ENCODE measurements at places on chromosomes 13 and 19.

DNA sequence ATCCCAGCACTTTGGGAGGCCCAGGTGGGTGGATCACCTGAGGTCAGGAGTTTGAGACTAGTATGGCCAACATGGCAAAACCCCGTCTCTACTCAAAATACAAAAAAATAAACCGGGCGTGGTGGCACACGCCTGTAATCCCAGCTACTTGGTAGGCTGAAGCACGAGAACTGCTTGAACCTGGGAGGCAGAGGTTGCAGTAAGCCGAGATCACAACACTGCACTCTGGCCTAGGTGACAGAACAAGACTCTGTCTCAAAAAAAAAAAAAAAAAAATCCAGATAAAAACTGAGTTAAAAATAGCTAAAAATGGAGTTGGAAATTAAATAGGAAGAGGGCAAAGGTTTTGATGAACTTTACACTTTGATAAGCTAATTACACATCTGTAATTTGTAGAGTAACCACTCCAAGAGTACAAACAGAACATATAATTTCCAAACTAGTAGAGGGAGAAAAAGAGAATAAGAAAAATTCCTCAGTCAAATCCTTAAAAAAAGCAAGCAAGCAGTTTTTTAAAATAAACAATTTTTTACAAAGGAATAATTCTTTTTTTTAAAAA lies 10.3 kb downstream of the TGDS start:
- no peaks in the 10 kb centered on the region for H3K4me1 ChIP-seq
- peaks cover 57% of the 10 kb centered on the region for H3K36me3 ChIP-seq
- DNase-seq: no peak
- H3K4me3 ChIP-seq: no peak overlapping the region
- H3K27me3 ChIP-seq: no peaks in the 10 kb centered on the region

DNA sequence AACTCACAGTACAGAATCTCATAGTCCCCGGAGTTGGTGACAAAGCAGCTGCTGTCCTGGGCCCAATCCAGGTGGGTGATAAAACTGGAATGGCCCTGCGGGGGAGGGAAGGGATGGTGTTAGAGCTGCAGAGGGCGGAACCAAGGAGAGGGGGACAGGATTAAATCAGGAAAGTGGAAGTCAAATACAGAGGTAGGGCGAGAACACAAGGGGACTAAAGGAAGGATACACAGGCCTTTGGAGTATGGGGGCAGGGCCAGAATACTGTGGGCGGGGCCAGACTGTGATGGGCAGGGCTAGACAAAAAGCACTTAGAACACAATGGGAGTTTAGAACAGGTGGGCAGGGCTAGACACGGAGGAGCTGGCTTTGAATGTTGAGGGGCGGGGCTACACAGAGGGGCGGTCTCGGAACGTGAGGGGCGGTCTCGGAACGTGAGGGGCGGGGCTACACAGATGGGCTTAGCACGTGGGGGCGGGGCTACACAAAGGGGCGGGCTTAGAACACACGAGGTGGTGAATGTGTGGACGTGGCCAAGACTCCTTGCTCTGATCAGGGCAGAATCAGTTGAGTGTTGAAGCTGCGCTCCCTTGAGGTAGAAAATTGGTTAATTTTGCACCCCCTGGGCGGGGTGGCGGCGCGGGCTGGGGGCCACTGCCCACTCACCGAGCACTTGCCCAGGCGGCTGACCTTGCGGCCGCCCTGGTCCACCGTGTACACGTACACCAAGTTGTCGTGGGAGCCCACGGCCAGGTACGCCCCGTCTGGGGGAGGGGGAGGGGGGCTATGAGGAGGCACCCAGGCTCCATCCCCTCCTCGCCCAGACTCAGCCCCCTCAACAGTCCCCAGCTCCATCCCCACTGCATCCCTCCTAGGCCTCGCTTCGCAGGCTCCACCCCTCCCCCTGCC lies 14.0 kb upstream of the GPR4 start:
- H3K27ac ChIP-seq: peak overlapping the region; percentile 63
- peaks cover 19% of the 10 kb centered on the region for H3K4me1 ChIP-seq
- H3K36me3 ChIP-seq: peaks cover 63% of the 10 kb centered on the region
- H3K27me3 ChIP-seq: no peaks in the 10 kb centered on the region
- peak overlapping the region; percentile 17 for H3K4me3 ChIP-seq

DNA sequence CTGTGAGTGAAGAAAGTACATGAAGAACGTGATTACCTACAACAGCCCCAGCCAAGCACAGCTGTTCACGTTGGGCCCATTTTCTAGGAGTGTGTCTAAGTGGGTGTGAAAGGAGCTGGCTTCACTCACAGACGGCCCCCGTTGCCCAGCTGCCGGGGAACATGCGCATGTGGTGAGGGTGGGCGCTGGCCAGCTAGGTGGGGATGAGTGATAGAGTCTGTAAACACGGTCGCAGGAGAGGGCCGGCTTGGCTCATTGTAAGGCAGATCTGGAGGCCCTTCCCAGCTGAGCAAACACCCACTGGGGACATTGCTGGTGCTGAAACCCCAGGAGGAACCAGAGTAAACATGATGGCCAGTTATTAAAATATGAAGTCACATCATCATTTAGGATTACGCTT lies 160.5 kb downstream of the TEX29 start:
- no peaks in the 10 kb centered on the region for H3K36me3 ChIP-seq
- H3K27me3 ChIP-seq: peaks cover 68% of the 10 kb centered on the region

- H3K4me1 ChIP-seq: no peaks in the 10 kb centered on the region
- DNase-seq: no peak
- no peak overlapping the region for H3K27ac ChIP-seq
- no peak overlapping the region for H3K4me3 ChIP-seq
- no peaks in the 10 kb centered on the region for H3K36me3 ChIP-seq
Measured at GRCh38 chr13:69690999-69691398, 416.6 kb upstream of the ATXN8OS start.
